ENCODE measurements at places on chromosomes 6 and 20. TPM values are rescaled to one million over a fixed set of nuclear protein-coding genes. Genes with fewer than 3 reads are reported as not detected.

The WFDC12 gene
- total RNA-seq: not detected

The NR2E1 gene
- not detected for total RNA-seq

The OSER1 gene
- 38.2 TPM for total RNA-seq

The AVP gene
- total RNA-seq: not detected

The ERVFRD-1 gene
- not detected for total RNA-seq

The C6orf52 gene
- total RNA-seq: not detected

The SLC13A3 gene
- 3.1 TPM for total RNA-seq

The OTOR gene
- total RNA-seq: not detected

The PPP1R14C gene
- 0.36 TPM for total RNA-seq

The SPATS1 gene
- not detected for total RNA-seq

The KCNQ5 gene
- total RNA-seq: 16.0 TPM

The RIPOR3 gene
- not detected for total RNA-seq

All from melanocyte of skin (primary cell).